AG09319 (cell line): ENCODE measurements at places on chromosomes 2 and 18.

- DNase-seq, result no peak
Measured at GRCh38 chr18:52312346-52312745, 27.7 kb upstream of the DCC start.

DNA sequence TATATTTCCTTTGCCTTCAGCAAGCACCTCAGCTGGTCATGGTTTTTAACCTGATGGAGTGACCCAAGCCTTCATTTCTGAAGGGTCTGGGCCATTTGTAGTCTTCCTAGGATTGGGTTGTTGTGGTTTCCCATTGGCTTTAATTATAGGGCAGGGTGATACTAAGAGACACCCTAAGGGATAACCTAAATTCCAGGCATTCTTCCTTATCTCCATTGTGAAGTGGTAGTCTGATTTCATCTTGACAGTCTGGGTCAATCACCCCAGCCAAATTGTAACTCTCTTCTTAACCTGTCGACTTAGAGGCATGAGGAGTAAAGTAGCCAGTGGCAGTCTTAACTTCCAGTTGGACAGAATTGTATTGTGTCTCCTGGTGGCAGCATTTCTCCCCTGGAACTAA, 30.2 kb upstream of the MEX3C start:
- no peak for DNase-seq

GRCh38 chr2:195486987-195487644, 169.9 kb upstream of the SLC39A10 start:
- DNase-seq, result no peak

- DNase-seq, result no peak
Measured at GRCh38 chr2:46299365-46300263, 2.4 kb downstream of the EPAS1 start.

DNA sequence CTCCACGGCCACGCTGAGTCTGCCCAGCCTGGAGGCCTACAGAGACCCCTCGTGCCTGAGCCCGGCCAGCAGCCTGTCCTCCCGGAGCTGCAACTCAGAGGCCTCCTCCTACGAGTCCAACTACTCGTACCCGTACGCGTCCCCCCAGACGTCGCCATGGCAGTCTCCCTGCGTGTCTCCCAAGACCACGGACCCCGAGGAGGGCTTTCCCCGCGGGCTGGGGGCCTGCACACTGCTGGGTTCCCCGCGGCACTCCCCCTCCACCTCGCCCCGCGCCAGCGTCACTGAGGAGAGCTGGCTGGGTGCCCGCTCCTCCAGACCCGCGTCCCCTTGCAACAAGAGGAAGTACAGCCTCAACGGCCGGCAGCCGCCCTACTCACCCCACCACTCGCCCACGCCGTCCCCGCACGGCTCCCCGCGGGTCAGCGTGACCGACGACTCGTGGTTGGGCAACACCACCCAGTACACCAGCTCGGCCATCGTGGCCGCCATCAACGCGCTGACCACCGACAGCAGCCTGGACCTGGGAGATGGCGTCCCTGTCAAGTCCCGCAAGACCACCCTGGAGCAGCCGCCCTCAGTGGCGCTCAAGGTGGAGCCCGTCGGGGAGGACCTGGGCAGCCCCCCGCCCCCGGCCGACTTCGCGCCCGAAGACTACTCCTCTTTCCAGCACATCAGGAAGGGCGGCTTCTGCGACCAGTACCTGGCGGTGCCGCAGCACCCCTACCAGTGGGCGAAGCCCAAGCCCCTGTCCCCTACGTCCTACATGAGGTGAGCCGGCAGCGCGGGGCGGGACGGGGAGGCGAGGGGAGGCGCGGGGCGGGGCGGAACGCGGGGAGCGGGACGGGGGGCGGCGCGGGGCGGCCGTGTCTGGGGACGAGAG, 15.2 kb downstream of the NFATC1 start:
- DNase-seq, result no peak

- DNase-seq, result peak; percentile 75
Measured at GRCh38 chr2:200026332-200027230, 71.2 kb downstream of the MAIP1 start.

GRCh38 chr18:34803877-34804400, 93.8 kb downstream of the DTNA start:
- no peak for DNase-seq

DNA sequence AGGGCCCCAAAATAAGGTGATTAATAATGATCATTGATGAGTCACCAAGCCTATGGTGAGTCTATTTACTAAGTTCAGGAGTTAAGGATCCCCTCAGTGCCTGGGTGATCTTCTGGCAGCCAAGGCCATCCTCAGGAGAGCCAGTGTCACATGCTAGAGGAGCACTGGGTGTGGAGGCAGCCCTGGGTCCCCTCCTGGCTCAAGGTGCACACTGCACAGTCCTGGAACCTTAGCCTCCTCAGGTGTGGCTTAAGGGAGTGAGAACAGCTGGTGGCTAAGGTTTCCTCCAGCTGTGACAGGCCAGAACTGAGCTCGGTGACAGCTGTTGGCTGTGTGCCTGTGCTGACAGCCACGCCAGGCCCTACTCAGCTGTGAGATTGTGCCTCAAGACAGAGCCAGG, 52.1 kb upstream of the ACAA2 start:
- DNase-seq, result no peak

GRCh38 chr2:109392816-109393661, 220.7 kb downstream of the SEPTIN10 start:
- no peak for DNase-seq

DNA sequence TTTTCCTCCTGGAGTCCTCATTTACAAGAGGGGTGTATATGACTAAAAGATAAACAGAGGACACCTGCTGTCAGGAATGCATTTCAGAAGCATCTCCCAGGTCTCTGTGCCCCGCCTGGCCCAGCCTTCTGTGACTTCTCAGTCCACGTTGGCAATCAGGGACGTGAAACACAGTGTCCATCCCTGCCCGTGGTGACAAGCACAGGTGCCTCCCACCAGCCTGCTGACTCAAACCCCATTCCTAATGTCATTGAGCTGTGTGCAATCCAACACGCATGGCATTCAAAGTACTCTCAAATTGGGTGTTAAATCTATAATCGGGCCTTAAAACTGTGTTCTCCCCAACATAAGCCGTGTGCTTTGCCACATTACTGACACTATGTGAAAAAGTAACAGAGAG, 343.2 kb downstream of the EIPR1 start:
- DNase-seq, result no peak

DNA sequence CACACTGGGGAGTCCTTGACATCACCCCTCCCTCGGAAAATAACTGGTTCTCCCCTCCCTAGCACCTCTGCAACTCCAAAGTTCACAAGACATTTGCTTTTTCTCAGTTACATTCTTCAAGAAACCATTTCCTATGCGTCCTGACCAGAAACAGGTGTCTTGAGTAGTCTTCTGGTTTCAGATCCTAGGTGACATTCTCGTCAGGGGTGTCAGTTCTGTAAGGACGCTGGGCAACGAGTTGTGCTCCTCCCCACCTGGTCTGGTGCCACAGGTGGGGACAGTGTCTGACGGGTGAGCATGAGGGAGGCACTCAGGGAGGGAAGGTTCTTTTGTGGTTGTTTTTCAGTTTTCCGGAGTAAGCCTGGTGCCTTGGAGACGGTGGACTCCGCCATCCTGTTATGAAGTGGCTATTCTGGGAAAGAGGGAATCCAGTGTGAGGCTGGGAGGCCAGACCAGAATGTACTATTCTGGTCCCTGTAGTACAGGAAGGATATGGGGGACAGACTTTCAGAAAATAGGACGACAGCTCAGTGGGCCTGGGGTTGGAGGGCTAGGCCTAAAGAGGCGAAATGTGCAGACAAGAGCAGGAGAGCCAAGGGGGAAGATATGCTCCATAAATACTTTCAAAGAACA, 50.6 kb downstream of the EPAS1 start:
- DNase-seq, result no peak

- no peak for DNase-seq
Measured at GRCh38 chr2:119278946-119279345, 55.3 kb downstream of the STEAP3 start.

DNA sequence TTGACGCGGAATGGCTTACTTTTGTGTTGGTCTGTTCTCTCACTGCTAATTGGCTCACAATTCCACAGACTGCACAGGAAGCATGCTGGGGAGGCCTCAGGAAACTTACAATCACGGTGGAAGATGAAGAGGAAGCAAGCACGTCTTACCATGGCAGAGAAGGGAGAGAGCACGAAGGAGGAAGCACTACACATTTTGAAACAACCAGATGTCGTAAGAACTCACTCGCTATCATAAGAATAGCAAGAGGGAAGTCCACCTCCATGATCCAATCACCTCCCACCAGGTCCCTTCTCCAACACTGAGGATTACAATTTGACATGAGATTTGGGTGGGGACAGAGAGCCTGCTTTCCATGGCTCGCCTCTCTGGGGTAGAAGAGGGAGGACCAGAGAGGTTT, 106.2 kb downstream of the KCNF1 start:
- DNase-seq, result no peak

GRCh38 chr2:84477886-84478285, 18.8 kb upstream of the SUCLG1 start:
- DNase-seq, result no peak

GRCh38 chr18:69330385-69331005, 70.2 kb upstream of the DOK6 start:
- DNase-seq, result no peak

GRCh38 chr2:233090879-233091278, 30.7 kb downstream of the INPP5D start:
- DNase-seq, result no peak

GRCh38 chr18:72999971-73000607, 132.3 kb upstream of the NETO1 start:
- DNase-seq, result no peak

DNA sequence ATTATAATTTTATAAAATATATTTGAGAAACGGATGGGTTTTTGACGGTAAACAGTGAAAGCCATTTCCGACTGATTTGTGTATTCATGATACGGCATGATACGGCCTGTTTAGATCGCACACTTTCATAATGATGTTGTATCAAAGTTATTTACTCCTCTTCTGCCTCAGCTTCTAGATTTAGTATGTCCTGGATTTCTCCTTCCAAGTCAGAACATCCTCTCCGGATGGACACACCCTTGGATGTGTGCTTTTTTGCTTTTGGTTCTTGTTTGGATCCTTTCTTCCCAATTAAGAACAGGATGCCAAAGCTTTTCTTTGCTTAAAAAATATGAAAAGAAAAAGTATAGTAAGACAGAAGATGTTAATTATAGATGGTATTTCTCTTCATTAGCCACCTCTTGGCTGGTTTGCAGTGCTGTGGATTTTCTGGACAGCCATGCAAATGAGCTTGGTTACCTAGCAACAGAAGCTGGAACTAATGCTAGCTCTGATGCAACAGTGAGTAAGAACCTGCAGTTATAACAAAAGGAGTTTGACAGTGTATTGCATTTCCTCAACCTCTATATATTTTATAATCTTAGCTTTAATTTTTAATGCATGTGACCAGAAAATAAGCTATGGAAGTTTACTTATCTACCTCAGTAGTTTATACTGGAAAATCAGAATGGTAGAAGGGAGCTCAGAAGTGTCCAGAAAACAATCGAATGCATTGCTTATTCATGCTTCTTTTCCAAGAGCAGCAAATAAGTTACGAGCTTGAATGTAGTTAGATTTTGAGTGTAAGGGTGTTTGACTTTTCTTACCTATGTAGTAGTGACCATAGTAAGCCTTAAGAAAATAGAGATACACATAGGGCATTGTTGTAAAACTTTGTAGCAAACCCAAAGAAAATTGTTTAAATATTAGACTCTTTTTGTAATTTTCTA, 27.9 kb downstream of the RMND5A start:
- DNase-seq, result peak; percentile 84
